ENCODE measurements at places on chromosomes 4 and X. TPM values are rescaled to one million over a fixed set of nuclear protein-coding genes. Genes with fewer than 3 reads are reported as not detected.

The PNMA3 gene
- 0.15 TPM for total RNA-seq

The TGIF2LX gene
- not detected for total RNA-seq

The ZCCHC4 gene
- total RNA-seq, result 5.3 TPM

The P2RY8 gene
- total RNA-seq, result not detected

The DCAF16 gene
- 7.0 TPM for total RNA-seq

The CENPI gene
- total RNA-seq, result 8.9 TPM

The ARR3 gene
- total RNA-seq, result not detected

The POU3F4 gene
- not detected for total RNA-seq

Data from A549 treated with DMSO at 1 μM for 4 hours (cell line).